ENCODE measurements at places on chromosomes 5 and 9.

DNA sequence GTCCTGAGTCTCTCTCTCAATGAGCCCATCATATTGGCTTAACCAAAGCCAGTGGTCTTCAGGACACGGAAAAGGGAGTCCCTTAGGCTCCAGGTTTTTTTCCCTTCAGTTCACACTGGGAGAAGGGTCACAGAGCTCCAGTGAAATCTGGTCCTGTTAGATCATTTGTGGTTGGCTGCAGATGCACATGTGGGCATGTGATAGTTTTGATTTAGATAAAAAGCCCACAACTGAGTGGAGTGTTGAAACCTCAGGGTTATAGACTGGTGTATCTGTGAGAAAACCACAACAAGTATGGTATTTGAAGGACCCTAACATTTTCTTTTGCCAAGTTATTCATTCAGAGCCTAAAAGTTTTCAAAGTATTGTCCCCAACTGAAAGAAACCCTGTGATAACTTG lies 46.7 kb downstream of the PRLR start:
- no peak for ATAC-seq
- H3K27me3 ChIP-seq: no peaks in the 10 kb centered on the region
- no peaks in the 10 kb centered on the region for H3K4me1 ChIP-seq
- no peak overlapping the region for H3K27ac ChIP-seq
- H3K4me3 ChIP-seq: no peak overlapping the region

- H3K4me1 ChIP-seq: no peaks in the 10 kb centered on the region
- no peak overlapping the region for H3K27ac ChIP-seq
- peaks cover 10% of the 10 kb centered on the region for H3K27me3 ChIP-seq
- H3K4me3 ChIP-seq: no peak overlapping the region
Measured at GRCh38 chr9:115313545-115313944, 195.6 kb upstream of the TNC start.

GRCh38 chr9:124000784-124001457 lies 10.6 kb upstream of the LHX2 start:
- no peak overlapping the region for H3K27ac ChIP-seq
- peaks cover 71% of the 10 kb centered on the region for H3K27me3 ChIP-seq
- peak overlapping the region; percentile 70 for H3K4me3 ChIP-seq
- no peak for ATAC-seq
- H3K36me3 ChIP-seq: no peaks in the 10 kb centered on the region
- peaks cover 37% of the 10 kb centered on the region for H3K4me1 ChIP-seq

- peaks cover 13% of the 10 kb centered on the region for H3K4me1 ChIP-seq
- no peak overlapping the region for H3K27ac ChIP-seq
- H3K27me3 ChIP-seq: peaks cover 61% of the 10 kb centered on the region
- H3K4me3 ChIP-seq: peak overlapping the region; percentile 38
- peak; percentile 34 for ATAC-seq
Measured at GRCh38 chr5:138241688-138242571, 28.8 kb upstream of the CDC23 start.

GRCh38 chr5:134462761-134463160 lies 51.1 kb upstream of the CDKN2AIPNL start:
- no peak overlapping the region for H3K27ac ChIP-seq
- H3K4me3 ChIP-seq: no peak overlapping the region
- peaks cover 77% of the 10 kb centered on the region for H3K4me1 ChIP-seq

Measured in stimulated activated memory B cell treated with anti-CD40 and anti-IgM and Interleukin-4, amounts not matched to agents 10 μg/mL and 1 μg/mL and 100 μg/mL, for 72 hours (primary cell).